ENCODE measurements at places on chromosomes 2 and 18.

GRCh38 chr18:62572456-62572855 is 49.6 kb downstream of the ZCCHC2 start:
- DNase-seq = no peak

- DNase-seq = no peak
These were observed 18.1 kb upstream of the DNAH7 start for GRCh38 chr2:196086517-196087368.

DNA sequence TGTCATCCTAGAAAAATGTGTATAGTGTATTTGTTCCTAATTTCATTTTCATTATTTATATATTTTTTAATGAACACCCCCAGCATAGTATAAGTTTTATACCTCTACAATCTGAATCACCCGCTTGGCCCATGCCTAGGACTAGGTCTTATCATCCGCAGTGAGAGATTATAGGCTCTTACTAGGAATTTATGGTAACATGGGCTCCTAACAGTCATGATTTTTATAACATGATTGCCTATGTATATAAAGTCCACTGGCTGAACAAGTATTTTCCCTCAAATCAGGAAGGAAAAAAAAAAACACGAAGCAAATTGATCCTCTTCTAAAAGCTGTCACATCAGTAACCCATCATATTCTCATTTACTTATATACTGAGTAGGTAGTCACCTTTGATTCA is 666.1 kb upstream of the NRXN1 start:
- no peak for DNase-seq

DNA sequence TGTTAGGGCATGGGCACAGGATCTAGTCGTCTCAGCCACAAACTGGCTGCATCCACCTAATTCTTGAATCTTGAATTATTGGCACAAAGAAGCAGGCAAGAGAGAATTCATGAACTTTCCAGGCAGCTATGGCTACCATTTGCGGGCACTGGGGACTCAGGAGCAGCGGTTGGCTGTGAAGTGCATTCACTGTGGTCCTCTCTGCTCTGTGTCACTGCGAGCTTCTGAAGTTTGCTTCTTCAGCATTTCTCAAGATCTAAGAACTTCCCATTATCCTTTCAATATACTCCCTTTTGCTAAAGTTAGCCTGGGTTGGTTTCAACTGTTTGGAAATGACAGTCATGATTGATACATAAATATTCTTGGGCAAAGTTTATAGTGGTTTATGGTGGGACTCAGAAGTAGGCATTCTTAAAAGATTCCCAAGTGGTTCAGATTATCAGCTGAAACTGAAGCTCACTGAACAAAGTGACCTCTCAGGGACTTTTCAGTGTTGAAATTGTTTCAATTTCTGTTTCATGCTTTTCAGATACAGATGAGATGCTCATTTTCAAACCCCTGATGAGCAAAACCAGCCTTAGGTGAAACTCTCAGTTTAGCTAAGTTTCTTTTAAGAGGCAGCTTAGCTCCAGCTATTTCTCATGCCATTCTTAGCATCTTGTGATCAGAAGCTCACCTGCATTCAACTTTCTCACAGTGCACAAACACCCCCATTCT is 1258.3 kb upstream of the GYPC start:
- DNase-seq = no peak
